ENCODE measurements at places on chromosomes 16 and 17.

DNA sequence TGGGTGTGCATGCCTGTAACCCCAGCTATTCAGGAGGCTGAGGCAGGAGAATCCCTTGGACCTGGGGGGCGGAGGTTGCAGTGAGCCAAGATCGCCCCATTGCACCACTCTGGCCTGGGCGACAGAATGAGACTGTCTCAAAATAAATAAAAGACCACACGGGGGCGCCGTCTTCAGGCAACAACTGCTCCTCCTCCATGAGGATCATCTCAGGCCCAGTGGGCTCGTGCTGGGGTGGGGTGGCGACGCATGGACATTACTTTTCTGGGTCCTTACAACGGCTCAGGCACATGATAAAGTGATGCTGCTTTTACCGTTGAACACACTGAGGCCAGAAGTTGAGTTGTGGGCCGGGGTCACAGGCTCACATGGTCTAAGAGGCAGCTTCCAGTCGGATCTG lies 56.2 kb downstream of the PRMT7 start:
- no peak overlapping the region for H3K4me3 ChIP-seq
- no peak overlapping the region for H3K27ac ChIP-seq
- peaks cover 9% of the 10 kb centered on the region for H3K27me3 ChIP-seq
- DNase-seq: peak; percentile 66
- H3K36me3 ChIP-seq: no peaks in the 10 kb centered on the region

DNA sequence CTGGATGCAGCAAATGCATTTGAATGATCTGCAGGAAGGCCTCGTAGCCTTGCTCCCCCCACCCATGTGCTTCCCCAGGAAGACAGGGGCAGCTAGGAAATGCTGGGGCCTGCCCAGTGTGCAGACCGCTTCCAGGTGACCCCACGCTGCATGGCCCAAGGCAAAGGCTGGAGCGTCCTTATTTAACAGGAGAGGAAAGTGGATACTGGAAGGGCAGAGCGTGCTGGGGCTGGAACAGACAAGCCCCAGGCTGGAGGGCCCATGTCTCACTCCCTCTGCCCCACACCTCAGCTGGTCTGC lies 26.1 kb upstream of the NPTX1 start:
- peaks cover 8% of the 10 kb centered on the region for H3K27me3 ChIP-seq
- H3K27ac ChIP-seq: no peak overlapping the region
- peaks cover 4% of the 10 kb centered on the region for H3K36me3 ChIP-seq

GRCh38 chr17:76200354-76200753 lies 39.9 kb downstream of the RNF157 start:
- no peak for DNase-seq
- peaks cover 3% of the 10 kb centered on the region for H3K36me3 ChIP-seq
- no peak overlapping the region for H3K4me3 ChIP-seq
- peaks cover 3% of the 10 kb centered on the region for H3K4me1 ChIP-seq
- no peak overlapping the region for H3K27ac ChIP-seq
- peaks cover 2% of the 10 kb centered on the region for H3K27me3 ChIP-seq

- no peak for DNase-seq
- H3K4me3 ChIP-seq: no peak overlapping the region
- peaks cover 14% of the 10 kb centered on the region for H3K36me3 ChIP-seq
- no peak overlapping the region for H3K27ac ChIP-seq
- peaks cover 12% of the 10 kb centered on the region for H3K27me3 ChIP-seq
Measured at GRCh38 chr17:74951680-74952421, 16.2 kb downstream of the OTOP3 start.

DNA sequence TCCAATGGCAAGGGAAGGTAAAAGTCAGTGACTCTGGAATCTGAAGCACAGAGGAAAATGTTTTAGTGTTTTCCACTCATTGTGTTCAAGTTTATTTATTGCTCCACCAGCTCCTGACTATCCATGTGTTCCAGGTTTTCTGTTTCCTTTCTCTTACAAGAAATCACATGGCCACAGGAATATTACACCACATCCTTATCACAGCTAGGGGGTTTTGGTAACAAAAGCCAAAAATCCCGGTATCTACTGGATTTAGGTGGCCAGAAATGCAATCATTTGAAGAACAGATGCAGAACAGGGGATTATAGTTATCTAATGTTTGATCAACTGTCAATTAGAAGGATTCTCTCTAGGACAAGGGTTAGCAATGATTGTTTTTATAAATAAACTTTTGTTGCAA lies 47.9 kb downstream of the STH start:
- peaks cover 16% of the 10 kb centered on the region for H3K27me3 ChIP-seq
- H3K27ac ChIP-seq: no peak overlapping the region
- H3K4me1 ChIP-seq: peaks cover 32% of the 10 kb centered on the region

DNA sequence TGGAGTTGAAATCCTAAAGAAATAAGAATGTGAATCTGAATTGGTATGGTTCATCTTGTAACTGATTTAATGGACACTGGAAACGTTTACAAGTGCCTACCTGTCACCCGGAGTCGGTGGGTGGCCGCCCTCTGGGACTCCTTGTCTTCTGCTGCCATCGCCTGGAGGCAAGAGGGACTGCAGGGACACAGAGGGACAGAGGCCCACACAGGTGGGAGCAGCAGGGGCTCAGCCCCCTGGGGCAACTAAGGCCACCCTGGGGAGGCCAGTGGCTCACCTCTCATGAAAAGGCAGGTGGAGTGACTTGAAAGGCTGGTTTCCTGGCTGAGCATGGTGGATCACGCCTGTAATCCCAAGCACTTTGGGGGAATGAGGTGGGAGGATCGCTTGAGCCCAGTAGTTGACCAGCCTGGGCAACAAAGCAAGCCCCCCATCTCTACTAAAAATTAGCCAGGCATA lies 23.2 kb downstream of the TMEM92 start:
- H3K27ac ChIP-seq: no peak overlapping the region
- H3K4me1 ChIP-seq: no peaks in the 10 kb centered on the region
- peak; percentile 87 for DNase-seq

- DNase-seq: no peak
- H3K27me3 ChIP-seq: peaks cover 2% of the 10 kb centered on the region
- peaks cover 9% of the 10 kb centered on the region for H3K4me1 ChIP-seq
- no peak overlapping the region for H3K4me3 ChIP-seq
- peaks cover 4% of the 10 kb centered on the region for H3K36me3 ChIP-seq
- no peak overlapping the region for H3K27ac ChIP-seq
Measured at GRCh38 chr16:15502041-15502725, 67.8 kb downstream of the BMERB1 start.

- DNase-seq: no peak
- no peak overlapping the region for H3K4me3 ChIP-seq
- peaks cover 15% of the 10 kb centered on the region for H3K4me1 ChIP-seq
- no peaks in the 10 kb centered on the region for H3K36me3 ChIP-seq
Measured at GRCh38 chr17:7356756-7357155, 1.8 kb downstream of the TMEM95 start.

DNA sequence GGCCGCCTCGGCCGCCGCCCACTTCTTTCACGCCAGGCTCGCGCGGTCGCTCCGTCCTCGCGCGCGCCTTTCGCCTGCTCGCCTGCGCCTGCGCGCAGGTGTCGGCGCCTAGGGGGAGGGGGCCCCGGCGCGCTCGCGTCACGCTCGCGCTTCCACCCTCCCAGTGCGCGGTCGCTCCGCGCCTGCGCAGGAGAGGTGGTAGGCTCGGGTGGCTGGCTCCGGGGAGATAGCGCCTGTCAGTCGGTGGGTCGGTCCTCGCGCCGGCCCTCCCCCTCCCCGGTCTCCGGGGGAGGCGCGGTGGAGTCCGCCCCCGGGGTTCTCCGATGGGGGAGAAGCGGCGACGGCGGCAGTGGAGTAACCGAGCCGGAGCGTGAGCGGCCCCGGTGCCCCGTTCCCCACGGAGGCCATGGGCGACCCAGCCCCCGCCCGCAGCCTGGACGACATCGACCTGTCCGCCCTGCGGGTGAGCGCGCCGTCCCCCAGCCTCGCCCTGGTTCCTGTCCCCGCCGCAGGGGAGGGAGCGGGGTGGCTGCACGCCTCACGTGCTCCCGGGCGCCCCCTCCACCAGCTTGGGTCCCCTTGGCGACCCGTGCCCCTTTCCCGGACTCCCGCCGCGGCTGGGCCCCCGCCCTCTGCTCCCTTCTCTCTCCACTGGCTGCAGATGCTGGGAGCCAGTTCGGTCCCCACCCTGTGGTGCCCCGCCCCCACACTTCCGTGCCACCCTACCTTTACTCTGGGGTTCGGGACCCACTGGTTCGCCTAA lies at the start of gene MINK1:
Gene MINK1, plus strand, starts transcription at position 163 of the 763 bp plus-strand sequence. Its CDS starts 244 bp downstream, at position 407.
- H3K4me3 ChIP-seq: peak within 1 kb of the TSS; percentile 97
- peaks cover 16% of the 10 kb centered on the region for H3K36me3 ChIP-seq
- DNase-seq: peak; percentile 89
- H3K27ac ChIP-seq: peak within 1 kb of the TSS; percentile 97
- peaks cover 31% of the 10 kb centered on the region for H3K4me1 ChIP-seq
- H3K27me3 ChIP-seq: no peaks in the 10 kb centered on the region

- H3K27me3 ChIP-seq: no peaks in the 10 kb centered on the region
- peaks cover 11% of the 10 kb centered on the region for H3K36me3 ChIP-seq
- peak within 1 kb of the TSS; percentile 72 for H3K27ac ChIP-seq
- no peak within 1 kb of the TSS for H3K4me3 ChIP-seq
- DNase-seq: no peak
Measured at GRCh38 chr17:27630607-27631410, at the start of gene LGALS9. Gene LGALS9 (plus strand): TSS chr17:27631188. CDS start chr17:27631266, 78 bp downstream.

GRCh38 chr17:4548061-4548461 lies 7.1 kb downstream of the MYBBP1A start:
- peaks cover 4% of the 10 kb centered on the region for H3K36me3 ChIP-seq
- H3K4me3 ChIP-seq: no peak overlapping the region
- H3K27me3 ChIP-seq: peaks cover 29% of the 10 kb centered on the region
- H3K27ac ChIP-seq: no peak overlapping the region
- H3K4me1 ChIP-seq: peaks cover 5% of the 10 kb centered on the region

- DNase-seq: no peak
- no peaks in the 10 kb centered on the region for H3K4me1 ChIP-seq
- peak overlapping the region; percentile 44 for H3K27ac ChIP-seq
- peaks cover 4% of the 10 kb centered on the region for H3K27me3 ChIP-seq
- H3K4me3 ChIP-seq: peak overlapping the region; percentile 70
- peaks cover 42% of the 10 kb centered on the region for H3K36me3 ChIP-seq
Measured at GRCh38 chr17:76051561-76051960, 20.8 kb downstream of the SRP68 start.

GRCh38 chr16:59701963-59702930 lies 968.1 kb upstream of the GOT2 start:
- no peak for DNase-seq
- H3K4me1 ChIP-seq: no peaks in the 10 kb centered on the region
